Activated effector memory CD4-positive, alpha-beta T cell treated with anti-CD3 and anti-CD28 coated beads, Interleukin-2, amount 50 U/mL, for 16 hours (primary cell): ENCODE measurements at places on chromosomes 6 and 20.
A peak's percentile ranks its signal among the peaks of the same experiment; 100 is the strongest.

DNA sequence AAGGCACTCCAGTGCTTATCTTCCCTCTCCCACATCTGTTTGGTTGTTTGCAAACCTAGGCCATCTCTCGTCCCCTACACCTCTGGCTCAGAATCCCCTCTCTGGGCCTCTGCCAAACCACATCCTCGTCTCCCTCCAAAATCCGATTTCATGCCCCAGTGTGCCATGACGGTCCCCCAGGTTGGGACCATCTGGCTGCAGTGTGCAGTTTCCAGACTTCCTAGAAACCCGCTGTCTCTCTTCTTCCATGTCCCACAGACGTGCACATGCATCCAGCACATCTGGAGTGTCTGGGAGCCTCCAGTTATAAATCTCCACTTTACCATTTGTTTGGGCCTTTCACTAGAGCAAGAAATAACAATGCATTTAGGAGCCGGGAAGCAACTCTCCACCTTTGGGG lies 316.2 kb downstream of the KIF16B start:
- no peak for DNase-seq

DNA sequence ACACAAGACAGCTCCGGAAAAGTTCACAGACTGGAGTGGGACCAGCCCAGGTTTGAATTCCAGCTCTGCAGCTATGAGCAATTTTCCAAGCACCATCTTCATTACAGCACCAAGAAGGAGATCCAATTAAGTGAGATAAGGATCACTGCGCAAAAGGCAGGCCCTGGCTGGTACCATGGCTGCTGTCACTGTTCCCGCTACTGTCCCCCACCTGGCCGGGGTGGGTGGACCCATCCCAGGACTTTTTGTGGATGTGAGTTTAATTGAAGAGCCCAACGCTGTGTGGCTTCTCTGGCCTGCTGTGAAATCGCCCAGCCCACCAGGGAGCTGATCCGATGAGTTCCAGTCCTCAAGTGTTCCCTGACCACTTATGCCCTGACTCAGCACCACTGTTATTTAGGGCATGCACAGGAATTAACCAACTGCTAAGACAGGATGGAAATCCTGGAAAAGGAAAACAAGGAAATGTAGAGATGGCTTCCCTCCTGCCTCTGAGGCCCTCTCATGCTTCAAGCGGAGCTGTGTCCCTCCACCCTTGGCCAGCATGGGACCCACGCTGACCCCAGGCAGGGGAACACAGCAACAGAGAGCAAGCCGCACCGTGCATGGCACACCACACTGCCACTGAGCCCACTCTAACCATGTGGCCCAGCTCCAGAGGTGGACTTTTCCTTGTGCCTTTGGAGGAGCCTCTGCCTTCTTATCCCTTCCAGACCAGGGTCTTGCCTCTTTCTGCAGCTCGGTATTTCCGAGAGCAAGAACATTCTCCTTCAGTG lies 150.0 kb upstream of the CST7 start:
- no peak for DNase-seq

- no peak for DNase-seq
Observed at GRCh38 chr6:105210932-105211531, 31.2 kb upstream of the POPDC3 start.

DNA sequence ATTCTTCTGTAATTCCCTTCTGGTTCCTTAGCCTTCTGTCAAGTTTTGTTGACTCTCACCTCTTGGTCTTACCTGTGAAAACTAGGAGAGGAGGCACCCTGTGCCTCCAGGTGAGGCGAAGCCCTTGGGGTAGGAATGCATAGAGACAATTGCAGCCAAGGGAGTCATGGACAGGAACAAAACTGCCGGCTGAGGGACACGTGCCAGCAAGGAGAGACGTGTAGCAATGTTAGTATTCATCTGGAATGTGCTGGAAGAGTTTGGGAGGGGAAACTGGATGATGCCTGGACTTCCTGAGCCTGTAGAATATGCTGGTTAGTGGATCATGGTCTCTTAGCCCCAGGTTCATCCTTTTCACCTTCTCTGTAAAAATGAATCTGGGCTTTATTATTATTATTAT lies 3.9 kb upstream of the TIAM2 start:
- DNase-seq, result no peak

GRCh38 chr6:106546261-106546690 lies 83.0 kb downstream of the RTN4IP1 start:
- DNase-seq, result no peak

DNA sequence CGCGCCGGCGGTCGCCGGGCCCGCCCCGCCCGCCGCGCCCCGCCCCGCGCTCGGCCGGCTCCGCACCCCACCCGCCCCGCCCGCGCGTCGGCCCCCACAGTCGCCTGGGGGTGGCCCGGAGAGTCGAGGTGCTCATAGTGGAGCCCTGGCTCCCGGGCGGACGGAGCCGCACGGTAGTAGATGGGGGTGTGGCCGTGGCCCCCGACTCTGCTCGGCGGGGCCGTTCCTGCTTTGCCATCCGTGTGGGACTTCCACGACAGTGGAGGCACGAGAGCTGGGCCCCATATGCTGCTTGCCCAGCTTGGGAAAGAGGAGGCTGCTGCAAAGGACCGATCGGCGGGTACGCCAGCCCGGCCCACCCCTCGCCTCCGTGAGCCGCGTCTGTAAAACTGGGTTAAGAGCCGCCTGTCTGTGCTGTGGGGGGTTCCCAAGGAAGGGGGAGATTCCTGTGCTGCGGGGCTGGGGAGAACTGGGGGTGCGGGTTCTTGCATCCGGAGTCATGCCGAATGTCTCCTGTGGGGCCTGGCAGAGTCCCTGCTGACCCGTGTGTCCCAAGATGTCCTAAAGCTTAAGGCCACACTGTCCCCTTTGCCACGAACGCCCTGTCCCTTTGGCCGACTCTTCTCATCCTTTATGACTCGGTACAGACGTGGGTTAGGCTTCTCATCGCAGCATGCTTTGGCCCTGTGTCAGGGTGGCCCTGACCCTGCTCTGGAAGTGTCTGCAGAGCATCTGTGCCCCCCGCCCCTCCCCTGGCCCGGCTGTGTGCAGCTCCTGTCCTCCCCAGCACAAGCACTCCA lies at the start of gene OPRL1:
OPRL1 (plus strand) TSS at position 70 of the 800 bp plus-strand sequence. CDS start 12,639 bp downstream, outside the sequence.
- DNase-seq, result no peak

- no peak for DNase-seq
Observed at GRCh38 chr6:130043344-130043743, 25.0 kb downstream of the L3MBTL3 start.

GRCh38 chr6:124190256-124190655 lies 386.6 kb downstream of the NKAIN2 start:
- no peak for DNase-seq

- peak; percentile 95 for DNase-seq
Observed at GRCh38 chr6:132512638-132513632, at the start of gene STX7. TSS of gene STX7 (minus strand) at chr6:132513116. CDS start at chr6:132503530, 9,586 bp downstream.

DNA sequence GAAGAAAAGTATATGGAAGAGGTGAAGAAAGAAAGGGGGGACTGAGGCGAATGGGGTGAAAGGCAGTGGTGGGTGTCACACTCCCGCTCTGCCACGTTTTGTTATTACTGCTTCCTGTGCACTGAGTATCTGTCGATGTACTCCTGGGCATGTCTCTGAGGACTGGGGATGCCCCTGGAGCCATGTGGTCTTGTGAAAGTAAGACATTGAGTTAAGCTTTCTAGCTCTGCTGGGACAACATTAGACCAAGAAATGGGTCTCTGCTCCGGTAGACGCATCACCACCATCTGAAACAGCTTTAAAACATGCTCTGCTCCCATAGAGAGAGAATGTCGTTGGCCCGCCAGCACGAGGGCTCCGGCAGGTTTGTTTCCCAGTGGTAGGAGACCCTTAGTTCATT lies 40.0 kb downstream of the IRF4 start:
- no peak for DNase-seq

DNA sequence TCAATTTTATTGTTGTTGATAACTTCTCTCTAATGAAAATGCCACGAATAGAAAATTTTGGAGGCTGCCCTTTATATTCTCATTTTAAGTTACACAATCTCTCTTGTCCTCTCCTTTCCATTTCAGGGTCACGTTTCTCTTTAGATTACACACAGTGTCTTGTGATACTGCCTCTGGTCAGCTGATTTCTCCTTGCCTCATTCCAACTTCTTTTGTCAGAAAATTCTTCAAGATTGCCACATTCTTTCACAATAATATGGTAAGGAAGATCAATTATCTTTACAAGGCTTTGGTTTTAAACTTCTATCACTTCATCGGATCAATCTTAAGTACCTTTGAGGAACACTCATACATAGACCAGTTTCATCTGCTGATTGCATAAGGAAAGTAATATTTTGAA lies 370.3 kb downstream of the RFPL4B start:
- no peak for DNase-seq

- DNase-seq, result no peak
Observed at GRCh38 chr6:30074331-30075093, 1.1 kb downstream of the RNF39 start.

GRCh38 chr6:141946502-141946901 lies 186.2 kb upstream of the GJE1 start:
- no peak for DNase-seq

DNA sequence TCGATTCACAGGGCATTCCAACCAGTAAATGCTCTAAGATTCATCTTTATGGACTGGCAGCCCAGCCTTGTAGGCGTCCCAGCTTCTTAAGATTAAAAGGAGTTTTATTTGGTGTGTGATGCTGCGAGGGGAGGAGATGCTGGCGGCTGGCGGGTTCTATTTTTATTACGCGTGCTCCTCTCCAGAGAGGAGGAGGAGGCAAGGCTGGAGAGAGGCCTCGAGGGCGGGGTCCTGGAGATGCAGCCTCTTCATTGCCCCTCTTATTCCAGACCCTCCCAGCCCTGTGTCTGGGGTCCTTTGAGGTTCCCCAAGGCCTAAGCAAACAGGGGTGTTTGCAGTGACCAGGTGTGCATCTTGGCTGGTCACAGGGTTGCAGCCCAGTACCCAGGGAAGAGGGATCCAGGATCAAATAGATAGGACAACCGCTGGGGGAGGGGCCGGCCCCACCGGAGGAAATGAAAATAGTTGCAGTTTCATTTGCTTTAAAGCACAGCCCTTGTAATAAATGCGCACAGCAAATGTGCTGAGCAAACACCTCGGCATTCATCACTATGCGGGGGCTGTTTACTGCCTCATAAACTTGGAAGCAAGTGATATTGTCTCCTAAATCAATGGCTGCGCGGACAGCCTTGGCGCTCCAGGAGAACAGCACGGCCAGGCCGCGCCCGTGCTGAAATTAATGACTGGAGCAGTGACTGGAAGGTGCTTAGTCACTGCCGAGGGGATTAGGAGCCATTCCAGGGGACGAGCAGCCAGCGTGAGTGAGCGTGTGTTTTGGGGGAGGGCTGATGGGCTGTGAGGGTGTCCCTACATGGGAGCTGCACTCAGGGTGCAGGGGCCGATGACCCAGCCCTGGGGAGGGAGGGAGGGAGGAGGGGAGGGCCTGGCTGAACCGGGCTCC lies 83.0 kb downstream of the TMEM242 start:
- DNase-seq, result no peak
